ENCODE measurements at places on chromosomes 4 and X.
A peak's percentile ranks its signal among the peaks of the same experiment; 100 is the strongest.

GRCh38 chrX:153812220-153812619 is 17.8 kb downstream of the SSR4 start:
- no peak for DNase-seq

DNA sequence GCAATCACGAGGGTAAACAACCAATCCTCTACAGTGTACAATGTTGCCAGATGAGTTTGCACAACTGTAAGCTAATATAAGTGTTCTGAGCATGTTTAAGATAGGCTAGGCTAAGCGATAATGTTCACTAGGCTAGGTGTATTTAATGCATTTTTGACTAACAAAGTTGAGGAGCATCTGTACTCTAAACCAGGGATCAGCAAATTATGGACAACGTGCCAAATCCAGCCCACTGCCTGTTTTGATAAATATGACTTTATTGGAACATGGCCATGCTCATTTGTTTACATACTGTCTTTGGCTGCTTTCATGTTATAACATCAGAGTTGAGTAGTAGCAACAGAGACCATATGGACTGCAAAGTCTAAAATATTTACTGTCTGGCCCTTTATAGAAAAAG is 46.3 kb upstream of the ARHGEF6 start:
- no peak for DNase-seq

GRCh38 chr4:47913330-47913729 is 1.1 kb downstream of the NFXL1 start:
- DNase-seq = no peak

DNA sequence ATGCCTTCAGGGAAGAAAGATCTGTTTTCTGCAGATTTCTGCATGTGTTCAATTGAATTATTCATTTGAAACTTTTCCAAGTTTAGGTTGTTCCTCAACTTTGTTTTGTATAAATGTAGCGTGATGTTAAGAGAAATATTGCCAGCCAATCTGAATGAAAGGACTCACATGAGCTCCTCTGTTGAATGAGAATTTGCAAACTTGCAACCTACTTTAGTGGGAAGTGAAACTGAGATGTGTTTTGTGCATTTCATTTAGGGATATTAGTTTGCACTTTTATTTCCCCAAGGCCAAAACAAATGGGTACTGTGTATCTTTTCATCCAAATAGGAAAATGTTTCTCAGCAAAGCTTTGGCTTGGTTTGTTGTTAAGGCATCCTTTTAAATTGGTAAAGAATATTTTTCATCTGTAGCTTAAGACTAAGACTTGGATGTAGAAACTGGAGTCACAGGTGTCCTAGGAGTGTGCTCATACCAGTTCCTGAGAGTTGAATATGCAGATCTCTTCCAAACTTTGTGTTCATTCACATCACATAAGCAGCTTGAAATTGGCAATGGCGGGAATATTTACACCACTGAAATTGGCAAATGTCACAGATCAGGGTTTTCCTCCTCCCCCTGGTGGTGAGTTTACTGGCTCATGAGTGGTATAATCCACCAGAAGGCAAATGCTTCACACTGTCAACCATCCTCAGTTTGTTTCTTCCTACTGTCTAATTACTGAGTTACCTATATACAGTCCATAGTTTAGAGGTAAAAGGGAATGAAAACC is 193.6 kb upstream of the BANK1 start:
- DNase-seq = no peak

- no peak for DNase-seq
These were observed 25.6 kb upstream of the MTM1 start for GRCh38 chrX:150542846-150543229.

- peak; percentile 24 for DNase-seq
These were observed 70.9 kb downstream of the APBB2 start for GRCh38 chr4:41143311-41144039.
